ENCODE measurements at places on chromosomes 5 and 9.
A peak's percentile ranks its signal among the peaks of the same experiment; 100 is the strongest.

DNA sequence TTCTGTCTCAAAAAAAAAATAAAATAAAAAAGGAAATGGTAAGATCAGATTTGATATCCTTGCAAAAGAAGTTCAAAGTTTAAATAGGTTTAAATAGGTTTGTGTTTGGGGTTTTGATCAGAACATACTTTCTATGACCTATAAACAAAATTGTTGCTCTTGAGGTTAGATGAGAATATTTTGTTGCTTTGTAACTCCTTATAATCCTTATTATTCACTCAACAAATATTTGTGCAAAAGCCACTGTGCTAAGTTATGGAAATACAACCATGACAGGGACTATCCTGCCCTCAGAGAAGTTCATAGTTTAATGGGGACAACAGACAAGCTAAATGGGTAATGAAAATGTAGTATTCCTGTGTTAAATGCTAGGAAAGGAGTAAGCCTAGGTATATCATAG lies 71.5 kb downstream of the INVS start:
- DNase-seq: no peak

DNA sequence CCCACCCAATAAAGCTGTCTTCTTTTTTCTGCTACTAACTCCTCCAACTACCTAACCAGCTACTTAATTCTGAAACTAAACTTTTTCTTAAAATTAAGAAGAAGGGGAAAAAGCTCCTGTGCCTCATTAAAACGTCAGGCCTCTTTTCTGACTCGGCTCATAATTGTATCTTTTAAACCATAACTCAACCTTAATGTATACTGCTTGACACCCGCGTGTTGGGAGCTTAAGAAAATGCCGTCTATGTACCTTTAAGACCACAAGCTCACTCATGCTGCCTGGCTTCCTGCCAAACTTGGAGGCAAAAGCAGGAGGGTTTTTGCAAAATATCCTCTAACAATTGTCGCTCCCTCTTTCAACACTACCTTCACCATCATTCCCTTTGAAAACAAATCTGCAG lies 5.0 kb downstream of the EBF1 start:
- peak; percentile 82 for DNase-seq

GRCh38 chr5:150156540-150156939 lies 895 bp upstream of the PDGFRB start:
- DNase-seq: no peak

GRCh38 chr5:136924490-136924889 lies 559.1 kb upstream of the TRPC7 start:
- DNase-seq: no peak

DNA sequence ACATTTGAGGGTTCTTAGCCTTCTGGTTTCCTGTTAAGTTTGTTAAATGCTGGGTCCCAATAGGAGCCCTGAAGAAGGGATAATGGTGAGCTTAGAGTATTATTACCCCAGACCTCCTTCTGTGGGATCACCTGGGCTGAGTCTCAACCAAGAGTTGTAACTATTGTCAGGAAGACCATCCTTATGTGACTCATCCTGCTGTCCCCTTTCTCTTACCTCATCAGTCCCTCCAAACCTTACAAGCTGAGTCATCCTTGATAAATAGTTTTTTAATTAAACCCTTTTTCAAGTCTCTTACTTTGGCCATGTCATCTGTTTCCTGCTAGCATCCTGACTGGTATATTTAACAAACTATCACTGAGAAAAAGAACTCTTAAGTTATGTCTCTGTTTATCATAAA lies 502.8 kb downstream of the LRRC70 start:
- no peak for DNase-seq

- DNase-seq: no peak
Observed at GRCh38 chr5:151029179-151030055, 9.0 kb downstream of the GPX3 start.

DNA sequence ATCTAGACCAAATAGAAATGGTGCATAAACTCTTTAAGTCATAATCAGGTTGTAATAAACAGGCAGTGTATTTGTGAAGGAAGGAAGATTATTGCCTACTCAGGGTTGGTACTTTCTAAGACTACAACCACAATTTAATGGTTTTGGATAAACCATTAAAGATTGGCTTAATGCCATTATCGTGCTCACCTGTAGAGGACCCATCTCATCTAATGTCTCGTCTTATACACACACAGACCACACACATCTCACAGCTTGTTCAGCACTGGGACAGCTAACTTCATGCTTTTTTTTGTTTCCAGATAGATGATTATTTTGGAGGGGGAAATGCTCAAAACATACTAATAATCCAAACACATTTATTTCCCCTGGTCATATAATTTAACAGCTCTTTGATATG lies 175.7 kb upstream of the SLC12A2 start:
- DNase-seq: no peak

DNA sequence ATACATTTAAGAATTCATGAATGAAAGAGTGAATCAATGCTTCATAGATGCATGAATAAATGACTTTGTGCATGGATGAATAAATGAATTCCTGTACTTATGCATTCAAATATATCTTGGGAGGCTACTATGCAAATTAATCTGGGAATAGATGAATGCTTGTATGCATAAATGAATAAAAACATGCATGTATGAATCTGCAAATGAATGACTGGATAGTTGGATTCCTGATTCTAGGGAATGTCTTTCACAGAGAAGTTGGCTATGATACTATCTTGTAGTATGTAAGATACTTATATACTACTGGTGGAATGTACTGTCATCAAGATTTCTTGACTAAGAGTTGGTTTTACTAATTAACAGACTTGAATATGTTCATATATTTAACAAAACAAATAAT lies 75.3 kb upstream of the ASTN2 start:
- no peak for DNase-seq

DNA sequence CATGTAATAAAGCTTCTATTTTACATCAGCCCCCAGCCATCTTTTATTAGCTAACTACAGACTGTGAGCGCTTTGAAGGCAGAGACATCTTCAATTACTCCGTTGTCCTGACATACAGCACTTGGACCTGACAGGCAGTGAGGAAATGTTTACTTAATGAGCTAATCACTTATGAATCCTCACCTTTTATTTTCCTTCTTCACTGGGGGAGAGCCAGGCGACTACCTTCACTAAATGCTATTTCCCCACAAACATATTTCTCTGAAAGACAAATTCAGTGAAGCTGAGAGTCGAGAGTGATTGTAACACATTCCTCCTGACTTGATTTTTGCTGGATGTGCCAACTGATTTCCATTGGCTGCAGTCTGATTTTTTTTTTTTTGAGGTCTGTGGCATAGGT lies 192.1 kb upstream of the CLINT1 start:
- no peak for DNase-seq

- no peak for DNase-seq
Observed at GRCh38 chr5:163439092-163439425, 1.7 kb downstream of the CCNG1 start.

GRCh38 chr5:126610160-126610559 lies 9.4 kb downstream of the PHAX start:
- no peak for DNase-seq

- peak; percentile 47 for DNase-seq
Observed at GRCh38 chr5:96714951-96715451, 52.8 kb downstream of the CAST start.

GRCh38 chr5:88486431-88486830 lies 217.8 kb upstream of the TMEM161B start:
- DNase-seq: no peak

GRCh38 chr5:80266566-80266965 lies 10.7 kb upstream of the SERINC5 start:
- no peak for DNase-seq

GRCh38 chr5:55633574-55634208 lies 78.4 kb downstream of the SLC38A9 start:
- DNase-seq: no peak

DNA sequence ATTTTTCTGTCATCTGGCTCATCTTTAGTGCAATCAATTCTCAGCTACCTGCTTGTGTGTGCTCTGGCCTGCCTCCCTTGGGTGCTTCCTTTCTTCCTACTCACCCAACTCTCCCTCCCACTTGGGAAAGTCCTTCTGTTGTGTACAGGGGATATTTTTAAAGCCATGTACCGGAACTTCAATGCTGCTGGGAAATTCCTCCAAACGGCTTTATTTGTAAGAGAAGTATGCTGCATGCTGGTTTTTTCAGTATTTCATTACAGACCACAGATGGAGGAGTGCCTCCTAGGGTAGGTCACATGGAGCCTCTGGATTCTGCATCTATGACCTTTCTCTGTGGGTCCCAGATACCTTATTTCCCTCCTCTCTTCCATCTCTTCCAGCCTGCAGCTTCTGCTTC lies 5.4 kb upstream of the HMHB1 start:
- DNase-seq: no peak

DNA sequence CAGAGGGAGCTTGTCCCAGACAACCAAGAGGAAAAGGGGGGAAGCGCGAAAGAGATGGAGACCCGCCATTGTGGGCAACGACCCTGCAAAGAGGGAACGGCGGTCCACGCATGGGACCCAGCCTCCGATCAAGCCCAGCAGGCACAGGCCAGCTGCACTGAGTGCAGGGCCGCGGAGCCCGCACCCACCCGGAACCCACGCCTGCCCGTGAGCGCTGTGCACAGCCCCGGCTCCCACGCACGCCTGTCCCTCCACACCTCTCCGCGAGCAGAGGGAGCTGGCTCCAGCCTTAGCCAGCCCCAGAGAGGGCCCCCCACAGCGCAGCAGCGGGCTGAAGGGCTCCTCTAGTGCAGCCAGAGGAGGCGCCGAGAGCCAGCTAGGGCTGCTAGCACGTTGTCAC lies 416.5 kb downstream of the DMRTA1 start:
- DNase-seq: no peak

DNA sequence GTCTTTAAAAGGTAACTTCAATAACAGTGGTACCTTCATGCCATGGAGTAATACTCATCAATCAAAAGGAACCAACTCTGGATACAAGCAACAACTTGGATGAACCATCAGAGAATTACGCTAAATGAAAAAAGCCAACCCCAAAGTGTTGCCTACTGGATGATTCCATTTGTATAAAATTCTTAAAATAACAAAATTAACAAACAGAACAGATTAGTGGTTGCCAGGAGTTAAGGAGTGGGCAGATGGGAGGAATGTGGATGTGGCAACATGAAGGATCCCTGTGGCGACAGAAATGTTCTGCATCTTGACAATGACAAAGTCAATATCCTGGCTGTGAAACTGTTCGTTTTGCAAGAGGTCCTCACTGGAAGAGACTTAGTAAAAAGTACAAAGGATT lies 50.5 kb downstream of the SPTLC1 start:
- no peak for DNase-seq

DNA sequence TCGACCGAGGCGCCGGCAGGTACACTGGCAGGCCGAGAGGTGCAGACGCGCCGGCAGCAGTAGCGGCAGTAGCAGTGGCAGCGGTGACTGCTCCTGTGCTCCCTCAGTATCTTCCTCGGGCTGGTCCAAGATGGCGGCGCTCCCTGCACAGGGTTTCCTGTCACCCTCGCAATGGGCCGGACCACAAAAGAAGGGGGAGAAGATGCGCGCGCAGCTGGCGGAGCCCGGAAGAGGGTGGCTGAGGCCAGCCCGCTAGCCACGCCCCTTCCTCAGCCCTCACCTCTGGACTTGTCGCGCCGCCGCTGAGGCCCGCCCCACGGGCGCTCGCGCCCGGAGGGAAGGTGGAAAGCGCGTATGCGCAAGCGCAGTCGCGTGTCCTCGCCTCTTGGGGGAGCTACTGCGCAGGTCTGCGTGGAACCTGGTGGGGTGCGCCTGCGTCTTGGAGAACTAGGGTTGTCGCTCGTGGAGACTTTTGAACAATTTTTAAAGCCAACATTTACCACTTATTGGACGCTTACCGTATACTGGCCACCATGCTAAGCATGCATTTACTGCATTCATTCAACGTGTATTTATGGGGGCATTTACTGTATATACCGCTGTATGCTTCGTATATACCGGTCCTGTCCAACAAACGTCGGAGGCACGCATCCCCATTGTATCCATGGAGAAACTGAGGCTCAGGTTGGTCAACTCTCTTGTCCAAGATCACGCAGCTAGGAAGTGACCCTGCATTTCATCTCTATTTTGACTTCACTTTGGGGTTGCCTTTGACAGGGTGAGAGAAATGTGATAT lies at the start of gene RAB14:
Gene RAB14, minus strand, starts transcription at position 132 of the 796 bp plus-strand sequence. CDS start 8,457 bp downstream, outside the sequence.
- peak; percentile 99 for DNase-seq

Data from left hindlimb (tissue), 1 donor.